ENCODE measurements at places on chromosomes 1 and 21. TPM values are rescaled to one million over a fixed set of nuclear protein-coding genes. Genes with fewer than 3 reads are reported as not detected.
A peak's percentile ranks its signal among the peaks of the same experiment; 100 is the strongest.

The RNU1-2 gene
- 3,041 TPM for total RNA-seq

The SESN2 gene
- 18.7 TPM for total RNA-seq

The TNFAIP8L2 gene
- 38.0 TPM for total RNA-seq

DNA sequence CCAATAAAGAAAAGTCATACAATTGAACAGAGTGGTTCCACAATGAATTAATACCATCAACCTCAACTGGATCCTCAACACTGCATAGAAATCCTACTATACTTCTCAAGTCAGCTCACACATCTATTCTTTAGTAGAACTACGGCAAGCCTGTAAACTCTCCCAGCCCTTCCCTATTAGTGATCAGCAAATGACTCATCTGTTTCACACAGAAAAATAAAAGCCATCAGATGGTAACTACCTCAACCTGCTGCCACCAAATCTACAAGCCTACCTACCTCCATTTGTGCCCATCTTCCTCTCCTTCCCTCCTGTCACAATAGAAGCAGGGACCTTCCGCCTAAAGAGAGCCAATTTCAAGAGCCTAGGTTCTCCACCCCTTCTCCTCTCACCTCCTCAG lies 63.6 kb downstream of the DMAP1 start:
- peaks cover 9% of the 10 kb centered on the region for H3K4me1 ChIP-seq
- H3K36me3 ChIP-seq: peaks cover 3% of the 10 kb centered on the region
- DNase-seq: no peak

DNA sequence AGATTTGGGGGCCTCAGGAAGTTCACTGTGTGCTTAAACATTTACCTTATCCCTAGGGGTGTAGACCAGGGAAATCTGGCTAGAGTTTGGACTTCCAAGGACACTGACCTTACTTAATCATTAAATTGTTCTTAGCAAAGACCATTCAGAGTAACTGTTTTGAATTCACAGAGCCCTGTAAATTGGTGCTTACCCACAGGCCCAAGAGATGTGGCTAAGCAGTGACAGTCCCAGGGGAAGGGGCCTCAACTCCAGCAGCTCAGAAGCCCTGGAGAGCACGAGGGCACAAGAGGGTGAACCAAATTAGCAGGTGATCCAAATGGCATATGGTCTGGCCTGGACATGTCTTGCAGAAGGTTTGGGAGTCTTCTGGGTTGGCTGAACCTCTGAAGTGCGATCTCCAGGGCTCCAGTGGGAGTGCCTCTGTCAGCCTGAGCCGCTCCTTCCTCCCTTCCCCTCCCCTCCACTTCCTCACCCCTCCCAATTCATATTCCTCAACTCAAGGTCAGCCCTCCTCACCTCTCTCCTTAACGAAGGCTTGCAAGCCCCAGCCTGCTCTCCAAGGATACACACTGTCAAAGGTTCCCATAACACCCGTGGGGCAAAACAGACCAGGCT lies 4.3 kb downstream of the PAQR7 start:
- H3K4me1 ChIP-seq: no peaks in the 10 kb centered on the region
- H3K36me3 ChIP-seq: no peaks in the 10 kb centered on the region
- no peak overlapping the region for H3K27ac ChIP-seq
- H3K4me3 ChIP-seq: no peak overlapping the region
- H3K27me3 ChIP-seq: peaks cover 3% of the 10 kb centered on the region

GRCh38 chr1:111139324-111139955 lies 453 bp downstream of the DRAM2 start:
- no peaks in the 10 kb centered on the region for H3K27me3 ChIP-seq
- DNase-seq: peak; percentile 27
- H3K4me3 ChIP-seq: peak overlapping the region; percentile 100
- H3K36me3 ChIP-seq: peaks cover 33% of the 10 kb centered on the region
- peak overlapping the region; percentile 100 for H3K27ac ChIP-seq

DNA sequence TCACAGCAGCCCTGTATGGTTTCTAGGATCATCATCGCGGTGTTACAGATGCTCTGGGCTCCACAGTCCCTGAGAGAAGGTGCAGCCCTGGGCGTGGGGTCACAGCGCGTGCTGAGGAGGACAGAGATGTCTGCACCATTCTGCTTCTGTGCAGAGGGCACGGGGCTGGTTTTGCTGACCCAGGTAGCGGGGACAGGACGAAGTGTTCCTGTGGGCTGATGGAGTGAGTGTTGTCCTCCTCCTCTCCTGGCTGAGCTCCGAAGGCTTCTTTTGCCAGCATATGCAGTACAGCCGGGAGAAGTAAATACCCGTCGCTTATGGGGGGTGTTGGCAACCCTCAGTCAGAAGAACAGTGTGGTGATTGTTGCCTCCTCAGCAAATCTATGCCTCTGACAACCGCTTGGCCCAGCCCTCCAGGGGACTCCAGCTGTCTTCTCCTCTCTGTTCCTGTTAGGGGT lies 101.5 kb downstream of the DDX20 start:
- no peaks in the 10 kb centered on the region for H3K36me3 ChIP-seq
- DNase-seq: no peak
- H3K27me3 ChIP-seq: peaks cover 9% of the 10 kb centered on the region
- H3K4me1 ChIP-seq: no peaks in the 10 kb centered on the region
